ENCODE measurements at places on chromosomes 1 and 21.

GRCh38 chr1:88488237-88488636 lies 195.8 kb upstream of the PKN2 start:
- no peak for DNase-seq

DNA sequence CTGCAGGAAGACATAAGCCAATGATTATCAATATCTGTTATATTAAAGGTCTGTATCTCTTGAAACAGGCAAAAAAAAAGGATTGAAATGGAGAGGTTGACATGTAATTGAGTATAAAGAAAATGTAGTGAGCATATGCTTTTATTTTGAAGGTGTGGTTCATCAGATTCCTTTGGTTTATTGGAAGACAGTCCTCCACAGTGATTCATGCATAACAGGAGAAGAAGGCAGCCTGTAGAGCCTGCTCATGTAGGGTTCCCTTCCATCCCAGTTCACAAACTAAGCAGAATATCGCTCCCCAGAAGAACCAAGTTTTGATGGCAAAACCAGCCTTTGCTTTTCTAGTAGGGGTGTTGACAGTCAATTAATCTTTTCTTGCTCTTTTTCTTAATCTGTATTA lies 1016.8 kb upstream of the ADGRL4 start:
- no peak for DNase-seq

GRCh38 chr1:226638001-226638601 lies 89.5 kb downstream of the STUM start:
- DNase-seq = no peak

DNA sequence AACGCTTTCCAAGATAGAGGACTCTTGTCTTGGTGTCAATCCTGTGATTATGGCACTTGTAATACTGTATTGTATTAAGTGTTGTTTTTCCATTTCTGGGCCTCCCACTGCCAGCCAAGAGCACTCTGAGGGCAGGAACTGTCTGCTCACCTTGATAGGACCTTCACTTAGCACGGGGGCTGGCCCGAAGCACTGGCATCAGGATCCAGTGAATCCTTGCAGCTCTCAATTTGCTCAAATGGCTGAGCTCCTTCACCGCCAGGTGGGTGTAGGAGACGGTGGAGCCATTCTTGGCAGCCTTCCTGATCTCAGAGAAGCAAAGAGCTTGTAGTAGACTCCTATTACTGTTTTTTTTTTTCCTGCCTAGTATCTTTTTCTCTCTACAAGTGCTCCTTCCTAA lies 17.7 kb downstream of the MECR start:
- no peak for DNase-seq

DNA sequence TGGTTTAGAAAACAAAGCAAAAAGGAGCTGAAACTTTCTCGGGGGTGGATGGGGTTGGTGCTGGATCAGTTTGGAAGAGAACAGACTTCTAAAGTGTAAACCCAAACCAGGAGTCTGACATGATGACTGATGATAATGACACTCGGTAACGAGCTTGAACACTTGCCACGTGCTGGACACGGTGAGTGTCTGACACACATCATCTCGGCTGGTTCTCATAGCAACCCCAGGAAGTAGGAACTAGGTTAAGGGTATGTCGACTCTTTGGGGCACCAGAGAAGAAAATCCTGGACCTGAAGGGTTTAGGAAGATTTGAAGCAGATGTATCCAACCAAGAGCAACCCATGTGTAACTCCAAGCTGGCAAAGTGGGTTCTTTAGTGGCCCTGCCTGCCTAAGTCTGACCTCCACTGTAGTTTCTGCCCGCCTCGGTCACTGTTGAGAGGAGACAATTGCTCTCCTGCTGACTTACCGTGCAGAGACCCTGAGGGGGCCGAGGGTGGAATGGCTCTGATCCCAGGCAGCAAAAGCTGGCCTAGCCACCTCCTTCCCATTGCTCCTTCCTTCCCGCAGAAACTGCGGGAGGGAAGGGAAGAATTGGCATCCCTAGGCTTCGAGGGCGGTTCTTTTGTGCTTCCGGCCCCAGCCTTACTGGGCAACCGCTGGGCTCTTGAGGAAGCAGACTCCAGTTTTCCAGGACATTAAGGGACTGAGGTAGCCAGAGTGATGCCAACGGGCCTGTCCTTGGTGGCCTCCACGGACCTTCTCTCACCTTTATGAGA lies 156.0 kb downstream of the TOMM20 start:
- no peak for DNase-seq

- DNase-seq = no peak
Observed at GRCh38 chr1:66374561-66375111, 159.3 kb upstream of the SGIP1 start.

GRCh38 chr1:160134791-160135572 lies 16.4 kb upstream of the ATP1A4 start:
- no peak for DNase-seq

DNA sequence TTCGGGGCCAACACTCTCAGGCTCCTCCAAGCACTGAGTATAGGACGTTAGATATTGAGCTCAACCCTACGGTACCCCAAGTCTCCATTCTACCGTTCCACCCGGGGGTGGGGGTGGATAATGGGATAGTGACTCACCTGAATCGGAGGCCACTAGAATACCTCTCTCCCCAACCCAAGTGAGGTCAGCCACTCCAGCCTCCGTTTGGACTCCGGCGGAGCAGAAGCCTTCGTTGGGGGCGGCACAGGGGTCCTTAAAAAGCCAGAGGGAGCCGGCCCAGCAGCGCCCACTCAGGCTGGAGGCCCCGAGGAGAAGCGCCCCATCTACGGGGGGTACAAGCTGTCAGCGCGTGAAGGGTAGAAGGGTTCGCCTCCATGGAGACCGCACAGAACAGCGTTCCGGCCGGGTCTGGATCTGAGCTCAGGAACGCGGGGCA lies 556 bp downstream of the WDR77 start:
- no peak for DNase-seq

DNA sequence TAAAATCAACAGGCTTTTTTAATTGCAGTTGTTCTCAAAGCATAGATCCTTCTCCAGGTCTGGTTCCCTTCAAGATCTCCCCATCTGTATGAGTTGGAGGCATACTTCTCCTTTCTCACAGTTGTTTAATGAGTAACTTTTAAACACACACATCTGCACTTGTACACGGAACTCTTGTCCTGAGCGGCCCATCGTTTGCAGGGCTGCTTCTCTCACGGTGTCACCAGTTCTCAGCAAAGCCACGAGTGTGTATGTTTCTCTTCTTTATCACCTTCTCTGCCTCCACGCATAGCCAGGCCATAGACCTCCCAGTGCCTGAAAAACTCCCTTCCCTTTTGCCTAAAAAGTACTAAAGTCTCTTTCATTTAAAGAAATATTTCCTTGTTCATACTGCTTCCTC lies 68.7 kb upstream of the ROR1 start:
- DNase-seq = no peak

DNA sequence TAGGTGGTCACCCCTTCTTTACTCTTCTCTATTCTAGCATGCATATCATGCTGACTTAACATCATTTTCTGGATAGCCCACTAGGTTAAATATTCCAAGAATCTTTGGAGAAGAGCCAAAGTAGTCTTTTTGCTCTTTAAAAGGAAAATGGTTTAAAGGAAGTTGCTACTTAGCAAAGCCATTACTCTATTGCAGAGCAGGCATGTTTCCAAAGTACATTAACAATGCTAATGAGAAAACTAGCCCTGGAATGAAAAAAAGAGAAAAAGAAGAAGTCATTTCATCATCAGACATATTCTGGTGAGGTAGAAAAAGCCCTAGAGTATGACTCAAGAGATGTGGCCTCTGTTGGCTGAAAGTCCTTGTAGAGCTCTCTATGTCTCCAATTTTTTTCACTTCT lies 74.0 kb downstream of the NUF2 start:
- no peak for DNase-seq

GRCh38 chr1:12591267-12591938 lies 26.6 kb downstream of the DHRS3 start:
- no peak for DNase-seq

- no peak for DNase-seq
Observed at GRCh38 chr1:27600498-27601175, 3.3 kb downstream of the AHDC1 start.

- DNase-seq = no peak
Observed at GRCh38 chr21:35027563-35028450, 21.3 kb downstream of the RUNX1 start.

DNA sequence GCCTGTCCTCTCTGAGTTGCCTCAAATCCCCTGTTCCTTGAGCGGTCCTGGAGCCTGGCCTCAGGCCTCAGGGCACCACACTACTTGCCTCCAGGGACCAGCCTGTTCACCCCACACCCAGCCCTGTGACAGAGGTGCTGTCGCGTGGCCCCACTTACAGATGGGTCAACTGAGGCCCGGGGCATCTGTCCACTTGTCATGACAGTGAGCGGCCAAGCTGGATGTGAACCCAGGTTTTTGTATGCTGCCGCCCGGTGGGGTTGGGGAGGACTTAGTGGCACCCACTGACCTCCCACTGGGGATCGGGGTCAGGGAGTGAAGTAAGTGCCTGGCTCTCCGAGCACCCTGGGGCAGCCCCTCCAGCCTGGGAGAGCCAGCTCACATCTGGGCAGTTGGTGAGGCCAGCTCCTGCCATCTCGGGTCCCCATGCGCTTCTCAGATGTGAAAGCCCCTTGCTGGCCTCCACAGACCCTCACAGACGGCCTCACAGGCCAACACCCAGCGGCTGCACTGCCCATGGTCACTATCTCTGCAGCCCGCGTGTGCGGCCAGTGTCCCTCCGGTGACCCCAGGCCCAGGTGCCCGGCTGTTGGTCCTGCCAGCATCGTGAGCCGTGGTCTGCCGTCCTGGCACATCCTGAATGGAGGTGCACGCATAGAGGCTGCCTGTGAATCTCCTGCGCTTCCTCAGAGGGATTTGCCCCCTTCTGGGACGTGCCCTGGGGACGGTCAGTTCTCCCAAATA lies 9.3 kb upstream of the FAAP20 start:
- DNase-seq = no peak

- no peak for DNase-seq
Observed at GRCh38 chr1:207832796-207833195, 78.1 kb downstream of the CD34 start.

GRCh38 chr1:205481629-205482151 lies 22.8 kb upstream of the CDK18 start:
- peak; percentile 73 for DNase-seq

DNA sequence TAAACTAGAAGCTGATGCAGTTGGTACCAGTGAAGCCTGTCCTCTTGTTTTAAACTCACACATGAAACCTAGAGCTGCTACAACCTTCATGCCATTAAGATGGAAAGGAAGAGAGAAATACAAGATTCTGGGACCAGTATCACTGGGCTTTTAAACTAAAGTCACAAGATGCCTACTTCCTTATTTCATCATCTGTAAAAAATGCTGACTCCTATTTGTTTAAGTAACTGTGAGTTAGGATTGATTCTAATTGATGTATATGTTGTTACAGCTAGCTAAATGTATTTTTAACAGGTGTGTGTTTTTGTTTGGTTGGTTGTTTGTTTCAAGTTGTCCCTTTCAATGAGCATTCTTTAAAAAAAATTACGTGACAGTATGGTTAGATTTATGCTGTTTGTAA lies 833.3 kb upstream of the PRMT6 start:
- no peak for DNase-seq

- DNase-seq = no peak
Observed at GRCh38 chr1:219438386-219438785, 174.5 kb downstream of the ZC3H11B start.

GRCh38 chr1:179781962-179782361 lies 38.9 kb downstream of the FAM163A start:
- no peak for DNase-seq

- DNase-seq = no peak
Observed at GRCh38 chr1:111720274-111720976, 18.8 kb downstream of the INKA2 start.

- DNase-seq = no peak
Observed at GRCh38 chr1:51621161-51621560, 4.3 kb downstream of the OSBPL9 start.

GRCh38 chr1:197951089-197951488 lies 33.9 kb downstream of the LHX9 start:
- no peak for DNase-seq

DNA sequence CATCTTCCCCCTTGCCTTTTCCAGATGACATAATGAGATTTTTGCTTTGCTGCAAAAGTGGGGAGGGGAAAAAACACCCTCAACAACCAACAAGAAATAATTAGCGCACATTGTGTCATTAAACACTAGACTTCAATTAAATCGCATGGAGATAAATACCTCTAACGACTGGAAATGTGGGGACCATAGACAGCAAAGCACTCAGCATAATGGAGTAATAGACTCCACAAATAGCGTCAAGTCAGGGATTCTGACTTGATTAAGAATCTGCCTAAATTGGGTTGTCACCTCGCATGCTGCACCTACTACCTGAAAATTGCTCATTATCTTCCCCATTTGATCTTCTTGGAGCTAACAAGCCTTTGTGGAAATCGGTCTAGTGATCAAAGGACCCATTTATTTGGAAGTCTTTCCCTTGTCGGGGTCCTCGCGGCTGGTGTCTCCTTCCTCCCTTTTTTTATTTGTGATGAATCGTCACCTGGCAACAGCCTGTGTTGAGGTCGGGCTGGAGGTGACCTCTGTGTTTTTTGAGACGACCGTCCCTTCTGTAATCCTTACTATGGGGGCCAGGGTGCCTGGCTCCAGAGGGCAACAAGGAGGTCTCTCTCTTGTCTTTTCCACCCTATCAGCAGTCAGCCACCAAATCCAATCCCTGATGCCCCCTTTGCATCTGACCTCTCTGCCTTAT lies 75.3 kb upstream of the IGSF21 start:
- no peak for DNase-seq

- no peak for DNase-seq
Observed at GRCh38 chr1:225809842-225810578, at the start of gene EPHX1. Gene EPHX1, plus strand, starts transcription at chr1:225810124. Its CDS starts 18,606 bp downstream, at chr1:225828730.

- no peak for DNase-seq
Observed at GRCh38 chr1:21514245-21514644, 5.0 kb downstream of the ALPL start.

DNA sequence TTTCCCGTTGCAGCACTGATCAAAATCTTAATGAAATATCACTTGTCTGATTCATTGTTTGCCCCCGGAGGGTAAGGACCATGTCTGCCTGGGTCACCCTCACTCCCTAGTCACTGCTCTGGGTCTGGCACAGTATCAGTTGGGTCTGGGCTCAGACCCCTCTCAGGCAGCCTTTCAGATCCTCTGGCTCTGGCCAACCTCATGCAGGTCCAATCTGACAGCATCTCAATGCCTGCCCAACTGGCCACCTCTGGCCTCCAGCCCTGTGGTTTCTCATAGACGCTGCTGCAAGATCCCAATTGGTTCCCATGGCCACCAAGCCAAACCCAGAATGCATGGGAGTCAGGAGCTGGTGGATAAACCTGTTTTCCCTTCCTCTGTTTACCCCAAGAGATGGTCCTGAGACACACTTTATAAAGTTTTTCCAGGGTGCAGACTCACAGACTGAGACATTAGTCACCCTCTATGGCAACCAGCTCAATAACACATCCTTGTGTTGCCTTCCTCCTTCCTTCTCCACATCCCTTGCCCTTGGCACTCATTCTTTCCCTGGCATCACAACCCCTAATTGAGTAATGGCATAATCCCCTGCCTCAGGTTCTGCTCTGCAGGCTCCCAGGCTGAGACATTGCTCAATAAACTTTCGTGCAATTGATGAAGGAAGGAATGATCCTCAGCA lies 199.2 kb downstream of the GRIK3 start:
- DNase-seq = no peak

GRCh38 chr1:81717230-81717629 lies 83.5 kb upstream of the ADGRL2 start:
- DNase-seq = no peak

Data from NCI-H524 treated with DMSO at 0.1 percent for 48 hours (cell line).